GM12891 (cell line): ENCODE measurements at places on chromosomes 4 and X.

- DNase-seq = no peak
These were observed 20.7 kb downstream of the STX18 start for GRCh38 chr4:4521136-4521535.

- DNase-seq = no peak
These were observed 211.7 kb downstream of the ZNF674 start for GRCh38 chrX:46333550-46333949.

GRCh38 chr4:121958777-121959176, 6.9 kb upstream of the TRPC3 start:
- DNase-seq = no peak

DNA sequence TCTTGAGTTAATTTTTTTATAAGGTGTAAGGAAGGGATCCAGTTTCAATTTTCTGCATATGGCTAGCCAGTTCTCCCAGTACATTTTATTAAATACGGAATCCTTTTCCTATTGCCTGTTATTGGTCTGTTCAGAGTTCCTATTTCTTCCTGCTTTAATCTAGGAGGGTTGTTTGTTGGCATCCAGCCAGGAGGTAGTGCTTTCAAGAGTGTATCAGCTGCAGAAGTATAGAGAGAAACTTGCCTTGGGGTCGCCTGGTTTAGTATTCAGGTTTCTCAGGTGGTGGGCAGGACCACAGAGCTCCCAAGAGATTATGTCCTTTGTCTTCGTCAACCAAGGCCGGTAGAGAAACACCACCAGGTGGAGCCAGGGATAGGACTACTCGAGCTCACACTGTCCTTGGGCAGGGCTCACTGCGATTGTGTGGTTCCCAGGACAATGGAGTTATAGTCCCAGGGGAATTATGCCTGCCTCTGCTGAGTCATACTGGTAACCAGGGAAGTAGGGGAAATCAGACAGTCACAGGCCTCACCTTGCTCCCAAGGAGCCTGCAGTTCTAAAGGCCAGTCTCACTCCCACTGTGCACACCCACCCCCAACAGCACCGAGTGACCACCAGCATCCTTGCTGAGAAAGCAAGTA, 168.1 kb downstream of the VSIG4 start:
- no peak for DNase-seq

GRCh38 chrX:17644001-17644400, 93.3 kb upstream of the SCML1 start:
- DNase-seq = no peak

GRCh38 chr4:111066447-111066846, 443.6 kb upstream of the PITX2 start:
- no peak for DNase-seq

GRCh38 chr4:20480165-20480947, 219.9 kb upstream of the PACRGL start:
- DNase-seq = no peak

DNA sequence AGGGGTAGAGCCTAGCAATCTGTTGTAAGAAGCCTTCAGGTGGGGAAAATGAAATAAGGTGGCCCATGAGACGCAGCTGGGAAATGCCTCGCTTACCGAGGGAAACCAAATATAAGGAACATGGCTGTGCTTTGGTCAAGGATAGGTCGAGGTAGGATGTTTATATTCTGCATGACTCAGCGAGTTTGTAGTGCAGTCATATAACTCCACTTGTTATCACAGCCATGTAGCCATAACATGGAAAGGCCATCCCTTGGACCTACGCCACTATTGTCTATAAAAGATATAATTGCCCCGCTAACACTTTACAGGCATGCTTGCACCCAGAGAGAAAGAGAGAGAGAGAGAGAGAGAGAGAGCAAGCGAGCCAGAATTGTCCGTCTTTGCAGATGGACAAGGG, 80.9 kb upstream of the GLRA2 start:
- DNase-seq = no peak

DNA sequence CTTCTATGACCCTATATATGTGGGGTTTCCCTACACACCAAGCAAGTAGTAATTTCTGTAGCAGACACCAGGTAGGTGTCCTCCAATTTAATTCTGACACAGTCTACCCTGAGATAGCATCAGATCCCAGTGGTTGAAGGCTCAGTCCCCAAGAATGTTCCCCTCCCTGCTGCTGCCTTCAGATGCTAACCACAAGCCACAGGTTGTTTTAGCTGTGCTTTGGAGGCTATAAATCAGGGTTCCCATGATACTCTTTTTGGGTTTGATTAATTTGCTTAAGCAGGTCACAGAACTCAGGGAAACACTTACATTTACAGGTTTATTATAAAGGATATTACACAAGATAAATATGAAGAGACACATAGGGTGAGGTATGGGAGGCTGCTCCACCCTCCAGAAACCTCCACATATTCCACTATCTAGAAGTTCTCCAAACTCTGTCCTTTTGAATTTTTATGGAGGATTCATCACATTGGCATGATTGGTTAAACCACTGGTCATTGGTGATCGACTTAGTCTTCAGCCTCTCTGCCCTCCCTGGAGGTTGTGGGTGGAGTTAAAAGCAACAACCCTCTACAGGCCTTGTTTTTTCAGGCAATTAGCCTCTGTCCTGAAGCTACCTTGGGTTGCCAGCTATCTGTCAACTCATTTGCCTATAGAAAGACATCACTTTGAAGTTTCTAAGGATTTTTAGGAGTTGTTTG, 50.8 kb downstream of the GRIA2 start:
- DNase-seq = no peak

GRCh38 chrX:129823522-129823921, 20.2 kb downstream of the ZDHHC9 start:
- DNase-seq = no peak

DNA sequence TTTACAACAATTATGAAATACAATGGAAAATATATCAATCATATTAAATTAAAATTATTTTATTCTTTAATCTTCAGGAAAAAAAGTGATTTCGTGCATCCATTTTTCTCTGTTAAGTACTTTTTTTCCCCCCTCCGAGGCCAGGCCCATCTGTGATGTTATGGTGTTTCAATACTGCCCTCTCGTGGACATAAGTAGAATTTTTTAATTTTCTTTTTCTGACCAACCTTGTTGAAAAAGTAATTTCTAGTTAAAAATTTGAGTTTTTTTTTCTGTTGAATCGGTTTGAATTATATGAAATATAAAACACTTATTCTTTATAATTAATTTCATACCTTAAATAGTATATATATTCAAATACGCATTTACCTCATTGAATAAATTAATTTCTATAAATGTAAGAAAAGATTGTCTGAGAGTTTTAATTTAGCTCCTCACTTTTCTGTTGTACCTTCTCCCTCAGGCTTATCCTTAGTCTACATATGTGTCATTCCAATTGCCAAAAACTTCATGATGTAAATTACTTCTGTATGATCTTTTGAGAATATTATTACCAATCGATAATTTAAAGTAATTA, 175.8 kb upstream of the TECRL start:
- DNase-seq = peak; percentile 1

DNA sequence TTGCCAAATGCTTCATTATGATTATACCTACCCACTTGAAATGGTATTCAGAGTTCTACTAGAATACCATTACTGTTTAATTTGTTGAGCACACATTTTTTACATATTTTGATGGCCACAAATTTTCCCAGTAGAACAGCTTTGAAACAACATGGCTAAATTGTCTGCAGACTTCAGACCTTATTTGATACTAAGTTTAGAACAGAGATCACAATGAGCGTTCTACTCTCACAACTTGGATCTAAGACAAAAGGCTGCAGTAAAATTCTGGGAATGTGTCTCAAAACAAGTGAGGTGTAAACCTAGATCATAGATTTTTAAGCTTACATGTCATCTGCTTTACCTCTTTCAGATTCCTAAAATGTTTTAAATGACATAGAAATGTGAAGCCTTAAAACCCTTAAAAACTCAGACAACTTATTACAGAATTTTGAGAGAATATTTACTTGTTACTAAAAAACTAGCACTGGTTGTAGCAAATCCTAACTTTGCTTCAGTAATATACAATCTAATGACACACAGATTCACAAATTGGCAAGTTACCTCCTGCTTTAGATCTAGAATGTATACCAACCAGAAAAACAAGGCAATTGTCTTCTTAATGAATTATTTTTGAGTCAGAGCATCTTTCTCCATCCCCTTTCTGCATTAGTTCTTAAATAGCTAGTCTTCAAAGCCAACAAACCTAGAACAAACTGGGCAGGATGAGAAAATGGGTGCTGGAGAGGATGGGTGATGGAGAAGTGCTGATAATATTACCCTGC, 243.3 kb downstream of the SLC7A11 start:
- DNase-seq = no peak

GRCh38 chrX:68454476-68455150, 21.3 kb upstream of the OPHN1 start:
- DNase-seq = no peak

DNA sequence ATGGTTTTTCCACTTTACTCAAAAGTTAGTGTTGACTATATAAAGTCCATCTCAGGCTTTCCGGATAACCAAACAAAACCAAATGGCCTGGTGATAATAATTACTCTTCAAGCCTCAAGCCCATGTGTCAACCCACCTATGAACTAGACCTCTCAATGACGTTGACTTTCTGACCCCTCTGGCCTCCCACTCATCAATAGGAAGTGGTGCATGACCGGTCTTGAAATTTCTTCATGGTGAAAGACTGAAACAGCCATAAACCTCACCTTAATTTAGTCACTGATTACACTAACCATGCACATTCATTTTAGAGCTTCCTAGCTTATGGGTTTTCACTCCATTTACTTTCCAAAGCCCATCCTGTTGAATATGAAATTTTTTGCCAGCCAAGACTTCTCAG, 276.0 kb downstream of the KLHL13 start:
- DNase-seq = no peak

DNA sequence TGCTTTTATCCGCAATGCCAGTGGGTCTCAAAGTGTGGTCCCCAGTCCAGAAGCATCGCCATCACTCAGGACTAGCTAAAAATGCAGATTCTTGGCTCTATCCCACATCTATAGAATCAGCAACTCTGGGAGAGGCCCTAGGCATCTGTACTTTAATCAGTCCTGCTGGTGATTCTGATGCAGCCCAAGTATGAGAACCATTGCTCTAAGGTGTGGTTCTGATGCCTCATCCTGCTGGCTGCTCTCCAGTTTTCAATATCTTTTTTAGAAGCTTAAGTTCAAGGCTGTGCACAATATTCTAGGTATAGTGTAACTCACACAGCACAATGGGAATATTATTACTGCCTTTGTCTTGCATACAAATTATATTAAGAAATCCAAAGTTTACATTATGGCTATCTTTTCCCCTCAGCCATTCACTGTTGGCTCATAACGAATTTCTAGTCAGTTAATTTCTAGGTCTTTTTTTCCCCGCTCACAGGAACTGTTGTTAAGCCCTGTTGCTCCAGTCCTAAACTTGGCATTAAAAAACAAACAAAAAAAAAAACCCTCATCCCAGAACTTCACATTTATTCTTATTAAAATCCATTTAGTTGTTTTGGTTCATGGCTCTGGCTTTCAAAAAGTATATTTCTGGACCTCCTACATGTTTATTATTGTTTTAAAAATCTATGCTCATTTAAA, 109.1 kb downstream of the PHEX start:
- DNase-seq = no peak

GRCh38 chr4:42881253-42881652, 11.3 kb upstream of the GRXCR1 start:
- DNase-seq = no peak

DNA sequence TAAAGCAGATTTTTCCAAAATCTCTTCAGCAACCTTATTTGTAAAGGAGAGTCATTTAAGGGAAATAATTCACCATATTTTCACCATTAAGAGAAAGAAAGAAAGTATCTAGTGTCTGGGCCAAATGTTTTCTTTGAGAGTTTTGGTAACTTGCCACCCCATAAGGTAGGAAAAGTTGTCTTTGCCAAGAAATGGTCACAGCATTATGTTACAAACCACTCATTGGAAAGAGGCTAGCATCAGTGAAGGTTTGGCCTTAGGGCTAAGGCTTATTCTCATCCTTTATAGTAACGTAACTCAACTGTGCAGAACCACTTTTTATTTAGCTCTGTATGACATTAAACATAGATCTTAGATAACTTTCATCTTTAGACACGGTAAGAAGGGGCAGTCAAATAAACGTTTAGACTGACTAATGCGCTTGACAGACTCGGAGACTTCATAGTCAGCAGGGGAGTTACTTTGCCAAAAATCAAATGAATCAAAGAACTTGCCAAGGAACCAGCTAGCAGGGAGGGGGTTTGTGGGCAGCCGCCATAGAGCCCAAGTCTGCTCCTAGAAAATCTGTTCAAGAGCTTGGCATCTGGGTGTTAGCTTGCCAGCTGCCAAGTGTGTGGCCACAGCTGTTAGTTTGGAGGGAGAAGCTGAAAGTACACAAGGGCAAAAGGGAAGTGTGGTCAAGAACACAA, 182.8 kb upstream of the GRID2 start:
- DNase-seq = no peak

- DNase-seq = no peak
These were observed 22.4 kb upstream of the ADAD1 start for GRCh38 chr4:122356317-122356808.

DNA sequence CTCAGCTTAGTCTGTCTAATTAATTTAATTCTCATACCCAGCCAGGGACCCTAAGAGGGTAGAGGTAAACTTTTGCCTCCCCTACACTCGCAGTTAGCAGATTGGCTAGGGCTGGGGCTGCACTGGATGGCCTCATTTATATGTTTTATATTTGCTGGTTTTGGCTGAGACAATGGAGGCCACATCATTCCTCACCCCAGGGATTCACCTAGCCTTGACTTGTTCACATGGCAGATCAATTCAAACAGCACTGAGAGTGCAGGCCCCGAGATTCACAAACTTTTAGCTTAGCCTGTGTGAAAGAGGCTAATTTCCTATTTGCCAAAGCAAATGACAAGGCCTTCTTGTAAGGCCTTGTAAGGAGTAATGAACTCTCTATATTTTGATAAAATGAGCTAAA, 844.4 kb downstream of the ARAP2 start:
- no peak for DNase-seq

DNA sequence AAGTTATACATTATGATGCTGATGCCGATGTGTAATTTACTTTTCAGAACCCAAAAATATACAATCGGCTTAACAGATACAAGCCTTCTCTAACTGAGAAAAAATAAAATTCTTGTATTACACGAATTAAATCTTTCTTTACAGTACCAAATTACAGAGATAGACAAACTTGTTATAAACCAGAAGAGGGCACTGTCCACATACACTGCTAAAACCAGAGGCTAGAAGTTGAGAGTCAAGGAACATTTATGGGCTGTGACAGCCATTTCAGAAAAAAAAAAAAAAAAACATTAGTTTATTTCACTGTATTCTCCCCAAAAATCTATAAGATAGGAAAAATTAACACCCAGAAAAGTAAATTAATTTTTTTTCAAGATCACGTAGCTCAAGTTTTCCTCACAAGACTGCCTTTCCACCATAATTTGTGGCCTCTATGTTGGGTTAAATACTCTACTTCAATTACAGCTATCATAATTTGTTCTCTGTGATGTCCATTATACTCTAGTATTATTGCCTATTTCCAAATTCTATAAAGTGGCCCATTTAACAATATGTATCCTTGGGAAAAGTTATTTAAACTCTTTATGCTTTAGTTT, 12.0 kb downstream of the EREG start:
- DNase-seq = peak; percentile 10

GRCh38 chr4:76729460-76729859, 168.5 kb downstream of the SOWAHB start:
- no peak for DNase-seq
